Stimulated activated CD4-positive, alpha-beta T cell treated with anti-CD3 and anti-CD28 coated beads, Interleukin-12 subunit alpha, Interleukin-12 subunit beta, amount 100 ng/mL, for 48 hours (primary cell): ENCODE measurements at places on chromosomes 6 and 20.

DNA sequence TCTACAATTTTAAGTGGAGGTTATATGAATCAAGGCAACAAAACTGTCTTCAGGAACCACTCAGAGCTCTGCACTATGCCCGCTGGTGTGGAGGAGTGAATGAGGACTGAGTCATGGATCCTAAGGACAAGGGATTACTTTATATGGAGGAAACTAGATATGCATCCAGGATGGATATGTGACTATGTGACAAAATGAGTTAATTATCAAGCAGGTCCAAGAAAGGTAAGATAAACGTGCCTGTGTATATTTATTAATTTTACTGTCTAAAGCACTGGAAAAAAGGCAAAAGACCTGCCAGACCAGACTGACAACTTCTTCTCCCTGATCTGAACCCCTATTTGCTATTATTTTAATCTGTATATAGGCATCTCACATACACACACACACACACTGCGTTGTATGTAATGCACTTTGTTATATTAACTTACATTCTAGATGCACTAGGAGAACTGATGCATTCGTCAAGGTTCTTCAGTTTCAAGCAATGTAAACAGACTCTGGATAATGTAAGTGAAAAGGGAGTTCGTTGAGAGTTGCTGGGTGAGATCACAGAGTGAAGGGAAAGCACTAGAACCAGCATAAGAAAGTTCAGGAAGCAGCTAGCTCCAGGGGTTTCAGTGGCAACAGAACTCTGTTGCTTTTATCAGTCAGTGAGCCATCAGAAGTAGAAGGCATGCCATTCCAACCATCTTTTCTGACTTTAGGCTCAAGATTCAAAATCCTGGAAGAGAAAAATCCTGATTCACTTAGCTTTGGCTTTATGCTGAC is 26.4 kb upstream of the ADGRG6 start:
- no peak for DNase-seq

GRCh38 chr6:136761227-136761922 is 30.9 kb downstream of the MAP3K5 start:
- DNase-seq = no peak

- no peak for DNase-seq
Observed at GRCh38 chr6:107546691-107547450, 57.0 kb downstream of the SOBP start.

- no peak for DNase-seq
Observed at GRCh38 chr20:24935766-24936525, 13.1 kb upstream of the CST7 start.

GRCh38 chr20:43955062-43955749 is 40.6 kb downstream of the TOX2 start:
- DNase-seq = peak; percentile 34

- no peak for DNase-seq
Observed at GRCh38 chr20:9441948-9442347, 72.4 kb upstream of the LAMP5 start.

GRCh38 chr6:6826095-6826901 is 237.8 kb downstream of the LY86 start:
- no peak for DNase-seq

- DNase-seq = no peak
Observed at GRCh38 chr20:61990484-61990883, 75.2 kb downstream of the TAF4 start.

DNA sequence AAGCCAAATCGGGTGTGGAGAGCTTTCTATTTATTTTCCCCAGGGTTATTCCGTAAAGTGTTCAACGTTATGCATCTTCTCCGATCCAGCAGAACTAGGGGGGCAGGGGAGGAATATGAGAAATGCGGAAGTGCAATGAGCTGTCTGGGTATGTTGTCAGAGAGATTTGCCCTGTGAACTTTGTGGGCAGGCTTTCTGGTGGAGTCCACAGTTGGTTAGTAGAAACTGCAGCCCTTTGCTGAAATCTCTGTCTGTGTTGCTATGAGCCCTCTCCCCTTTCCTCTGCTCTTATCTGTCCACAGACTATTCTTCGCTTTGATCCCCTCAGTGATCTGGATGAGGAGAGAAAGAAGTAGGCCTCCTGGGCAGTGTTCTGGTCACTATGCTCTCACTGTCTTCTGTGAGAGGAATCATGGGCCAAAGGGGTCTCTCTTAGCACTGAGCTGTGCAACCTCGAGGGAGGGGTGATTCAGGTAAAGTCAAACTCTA is 158.9 kb upstream of the FUT9 start:
- no peak for DNase-seq

DNA sequence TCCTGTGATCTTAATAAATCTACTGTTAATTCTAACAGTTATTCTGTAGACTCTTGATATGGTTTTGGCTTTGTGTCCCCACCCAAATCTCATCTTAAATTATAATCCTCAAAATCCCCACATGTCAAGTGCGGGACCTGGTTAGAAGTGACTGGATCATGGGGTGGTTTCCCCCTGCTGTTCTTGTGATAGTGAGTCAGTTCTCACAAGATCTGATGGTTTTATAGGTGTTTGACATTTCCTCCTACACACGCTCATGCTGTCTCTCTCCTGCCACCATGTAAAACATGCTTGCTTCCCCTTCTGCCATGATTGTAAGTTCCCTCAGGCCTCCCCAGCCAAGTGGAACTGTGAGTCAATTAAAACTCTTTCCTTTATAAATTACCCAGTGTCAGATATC is 10.5 kb upstream of the EPB41L2 start:
- no peak for DNase-seq

DNA sequence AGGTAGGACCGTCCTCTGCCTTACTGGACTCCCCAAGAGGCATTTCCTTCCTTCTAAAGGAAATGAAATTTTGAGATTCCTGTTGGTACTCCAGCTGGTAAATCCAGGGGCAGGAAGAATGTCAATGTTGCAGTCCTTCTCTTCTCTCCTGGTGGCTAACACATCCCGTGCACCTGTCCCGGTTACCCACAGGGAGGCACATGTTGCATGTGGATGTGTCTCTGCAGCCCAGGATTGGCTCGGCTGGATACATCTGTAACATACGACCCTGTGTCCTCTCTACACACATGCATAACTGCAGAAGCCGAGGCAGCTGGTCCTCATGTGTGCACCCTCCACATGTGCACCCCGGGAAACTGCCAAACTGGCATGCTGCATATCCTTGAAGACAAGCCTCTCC is 1.3 kb upstream of the LRFN2 start:
- DNase-seq = no peak

- DNase-seq = no peak
Observed at GRCh38 chr6:162184465-162184864, 543.1 kb downstream of the PRKN start.

DNA sequence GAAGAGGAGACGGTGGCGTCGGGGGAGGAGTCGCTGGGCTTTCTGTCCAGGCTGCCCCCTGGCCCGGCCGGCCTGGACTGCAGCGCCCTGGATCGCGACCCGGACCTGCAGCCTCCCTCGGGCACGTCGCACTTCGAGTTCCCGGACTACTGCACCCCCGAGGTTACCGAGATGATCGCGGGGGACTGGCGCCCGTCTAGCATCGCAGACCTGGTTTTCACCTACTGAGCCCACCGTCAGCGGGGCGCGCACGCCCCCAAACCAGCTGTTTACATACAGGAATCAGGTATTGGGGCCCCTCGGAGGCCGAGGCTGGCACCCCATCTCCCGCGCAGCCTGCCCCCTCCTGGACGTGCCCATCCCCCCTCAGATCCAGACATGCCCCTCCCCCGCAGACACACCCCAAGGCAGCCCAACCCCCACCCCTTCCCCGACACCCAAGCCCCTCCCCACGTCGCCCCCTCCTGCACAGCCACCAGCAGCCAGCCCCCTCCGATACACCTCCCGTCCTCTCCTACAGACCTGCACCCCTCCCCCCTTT is 1.4 kb downstream of the SOX12 start:
- no peak for DNase-seq

DNA sequence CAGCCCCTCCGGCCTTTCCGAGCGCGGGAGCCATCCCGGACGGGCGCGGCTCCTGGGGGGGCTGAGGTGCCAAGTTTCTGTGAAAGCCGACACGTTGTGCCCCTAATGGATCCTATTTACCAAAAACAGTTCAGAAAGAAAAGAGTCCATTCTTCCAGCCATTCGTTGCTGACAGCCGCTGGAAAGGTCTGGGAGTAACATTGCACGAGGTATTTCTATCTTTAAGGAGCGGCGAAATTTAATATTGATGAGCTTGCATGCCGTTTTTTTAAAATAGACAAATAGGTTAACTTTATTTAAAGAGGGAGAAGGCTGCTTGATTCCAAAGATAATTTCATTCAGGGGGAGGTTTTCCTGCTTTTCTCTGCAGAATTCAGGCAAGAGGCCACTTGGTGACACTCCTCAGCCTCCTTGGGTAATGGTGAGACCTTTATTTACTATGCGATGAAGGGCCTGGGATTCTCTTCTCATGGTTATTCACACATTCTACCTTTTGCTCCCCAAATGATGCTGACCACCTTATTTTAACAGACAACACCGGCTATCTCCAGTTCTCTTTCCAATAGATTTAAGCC is 988 bp downstream of the TIAM2 start:
- no peak for DNase-seq

- no peak for DNase-seq
Observed at GRCh38 chr20:9966966-9967365, 67.8 kb upstream of the ANKEF1 start.
